ENCODE measurements at places on chromosomes 6 and 20.

GRCh38 chr6:6676910-6677441 lies 88.5 kb downstream of the LY86 start:
- peak; percentile 51 for DNase-seq

GRCh38 chr6:147117011-147117410 lies 87.2 kb upstream of the STXBP5 start:
- DNase-seq, result no peak

- DNase-seq, result no peak
Observed at GRCh38 chr6:68013780-68014515, 621.1 kb upstream of the ADGRB3 start.

DNA sequence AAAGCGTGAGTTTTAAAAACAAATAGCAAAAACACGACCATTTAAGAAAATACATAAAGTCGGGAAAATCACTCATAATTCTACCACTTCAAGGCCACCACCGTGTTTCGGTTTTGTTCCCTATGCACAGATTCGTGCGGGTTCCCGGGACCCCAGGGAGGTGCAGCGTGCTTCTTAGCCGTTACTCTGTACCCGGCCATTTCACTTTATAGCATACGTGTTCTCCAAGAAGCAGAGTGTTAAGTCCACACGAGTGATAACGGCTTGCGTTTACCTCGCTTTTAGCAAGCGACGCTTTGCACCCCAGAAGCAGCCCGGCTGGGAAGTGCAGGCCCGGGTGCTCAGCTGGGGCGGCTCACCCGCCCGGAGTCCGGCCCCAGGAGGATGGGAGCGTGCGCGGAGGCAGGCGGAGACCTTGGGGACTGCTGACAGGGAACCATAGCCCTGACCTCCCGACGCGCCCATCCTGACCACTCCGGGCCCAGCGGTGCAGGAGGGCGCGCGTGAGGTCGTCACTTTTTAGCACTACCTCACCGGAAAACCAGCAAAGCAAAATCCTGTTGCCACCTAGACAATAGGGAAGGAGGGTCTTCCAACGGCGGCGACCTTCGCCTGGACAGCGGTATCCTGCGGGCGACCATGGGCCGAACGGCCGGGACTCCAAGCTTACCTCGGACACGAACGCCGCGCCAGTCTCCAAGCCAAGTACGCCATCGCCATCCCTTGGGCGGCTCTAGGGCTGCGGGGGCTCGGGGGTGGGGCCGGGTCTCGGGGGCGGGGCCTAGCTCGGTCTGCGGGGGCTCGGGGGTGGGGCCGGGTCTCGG lies at the start of gene ECI2:
Gene ECI2, minus strand, starts transcription at position 735 of the 824 bp plus-strand sequence. Its CDS starts 15 bp downstream, at position 720.
- DNase-seq, result no peak

DNA sequence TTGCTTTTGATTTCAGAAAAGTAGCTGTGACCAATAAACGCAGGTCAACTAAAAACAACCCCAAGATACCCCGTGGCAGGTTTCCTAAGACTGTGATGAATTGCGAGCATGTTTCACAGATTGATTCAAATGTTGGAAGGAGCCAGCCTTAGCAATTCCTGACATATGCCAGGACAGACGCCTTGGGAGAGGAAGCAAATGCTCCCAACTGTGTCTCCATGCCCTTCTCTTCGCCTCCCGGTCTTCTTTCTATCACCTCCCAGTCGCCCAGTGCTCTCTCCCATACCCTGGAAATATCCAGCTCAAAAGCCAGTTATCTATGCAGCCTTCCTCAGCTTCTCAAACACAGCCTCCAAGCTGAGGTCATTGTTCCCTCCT lies 32.0 kb downstream of the KIAA0319 start:
- DNase-seq, result no peak

GRCh38 chr6:69145062-69145461 lies 510.0 kb downstream of the ADGRB3 start:
- DNase-seq, result no peak

GRCh38 chr6:37130704-37131103 lies 39.2 kb upstream of the PIM1 start:
- DNase-seq, result no peak

DNA sequence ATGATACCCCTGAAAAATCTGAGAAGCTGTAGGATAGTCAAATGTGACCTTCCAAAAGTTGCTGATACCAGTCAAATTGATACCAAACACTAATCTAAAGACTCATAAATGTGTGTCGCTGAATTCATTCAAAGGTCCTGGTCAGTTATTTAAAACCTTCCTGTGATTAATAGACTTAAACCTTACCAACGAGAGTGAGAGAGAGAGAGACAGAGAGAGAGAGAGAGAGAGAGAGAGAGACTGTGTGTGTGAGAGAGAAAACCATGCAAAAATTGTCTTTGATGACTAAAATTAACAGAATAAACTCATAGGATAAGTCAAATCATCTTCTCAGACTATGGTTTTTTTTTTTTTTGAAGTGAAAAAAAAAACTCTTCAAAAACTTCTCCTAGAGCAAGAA lies 370.9 kb upstream of the HS3ST5 start:
- no peak for DNase-seq

- no peak for DNase-seq
Observed at GRCh38 chr6:53294095-53294494, 54.7 kb downstream of the ELOVL5 start.

- DNase-seq, result no peak
Observed at GRCh38 chr20:40606237-40606636, 82.8 kb downstream of the MAFB start.

Measured in AG09319 (cell line).